ENCODE measurements at places on chromosomes 1 and 21.

DNA sequence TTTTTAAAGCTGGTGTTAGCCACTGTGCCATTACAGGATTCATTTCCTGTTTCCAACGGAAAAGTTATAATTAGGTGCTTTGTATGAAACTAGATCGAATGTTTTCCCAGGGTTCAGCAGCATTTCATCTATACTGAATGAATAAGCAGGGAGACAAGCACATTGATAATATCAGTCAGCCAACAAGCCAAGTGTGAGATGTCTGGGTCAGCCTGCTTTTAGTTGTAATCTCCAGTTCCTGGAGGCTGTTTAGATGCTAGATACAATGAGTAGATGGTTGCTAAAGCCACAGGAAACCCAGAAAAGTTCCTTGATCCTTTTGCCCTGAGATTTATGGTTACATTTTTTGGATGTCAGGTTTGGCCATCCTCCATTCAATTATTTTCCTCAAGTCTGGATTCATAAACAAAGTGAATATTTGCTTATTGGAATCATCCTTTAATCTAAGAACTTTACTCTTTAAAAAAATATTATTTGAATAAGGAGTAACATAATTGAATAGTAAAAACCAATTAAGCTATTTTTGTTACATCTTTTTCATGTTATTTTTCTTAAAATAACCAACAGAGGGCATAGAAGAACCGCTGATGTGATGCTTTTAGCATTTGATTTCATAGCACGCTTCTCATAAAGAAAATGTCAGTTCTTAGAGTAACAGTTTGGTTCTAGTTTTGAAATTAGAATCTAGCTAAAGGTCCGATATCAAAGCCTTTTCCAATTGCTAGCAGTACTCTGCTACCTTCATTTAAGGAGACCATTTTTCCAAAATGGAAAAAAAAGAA lies 76.6 kb downstream of the HSPA13 start:
- DNase-seq, result no peak

GRCh38 chr21:45467221-45467779 lies 62.3 kb downstream of the COL18A1 start:
- no peak for DNase-seq

GRCh38 chr1:64019818-64020217 lies 183.6 kb upstream of the UBE2U start:
- DNase-seq, result peak; percentile 58

- no peak for DNase-seq
Measured at GRCh38 chr21:29583424-29583924, 284.8 kb downstream of the BACH1 start.

DNA sequence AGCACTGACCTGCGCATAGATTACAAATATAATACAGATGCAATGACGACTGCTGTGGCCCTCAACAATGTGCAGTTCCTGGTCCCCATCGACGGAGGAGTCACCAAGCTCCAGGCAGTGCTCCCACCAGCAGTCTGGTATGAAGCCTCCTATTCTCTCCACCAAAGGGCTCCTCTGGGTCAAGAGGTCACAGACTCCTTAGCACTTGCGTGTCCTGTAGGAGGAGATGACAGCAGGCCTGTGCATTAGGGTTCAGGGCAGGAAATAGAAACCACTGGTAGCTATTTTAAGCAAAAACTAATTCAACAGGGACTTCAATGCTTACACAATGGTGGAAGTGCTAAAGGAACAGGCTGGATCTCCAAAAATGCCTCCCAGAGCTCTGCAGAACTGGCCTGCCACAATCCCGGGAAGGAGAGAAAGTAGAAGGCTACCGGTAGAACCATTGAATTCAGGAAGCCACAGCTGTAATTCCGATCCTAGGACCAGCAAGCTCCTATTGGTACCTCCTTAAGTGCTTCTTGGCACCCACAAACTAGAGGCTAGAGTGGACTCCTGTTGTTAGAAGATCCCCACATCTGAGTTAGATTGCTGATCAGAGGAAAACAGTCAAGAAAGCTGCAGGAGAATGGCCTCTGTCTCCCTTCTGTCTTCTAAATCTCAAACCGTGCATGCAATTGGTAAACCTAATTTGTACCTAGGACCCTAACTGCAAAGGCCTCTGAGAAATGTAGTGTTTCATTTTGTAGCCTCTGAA lies 12.7 kb upstream of the DYNLT5 start:
- no peak for DNase-seq

DNA sequence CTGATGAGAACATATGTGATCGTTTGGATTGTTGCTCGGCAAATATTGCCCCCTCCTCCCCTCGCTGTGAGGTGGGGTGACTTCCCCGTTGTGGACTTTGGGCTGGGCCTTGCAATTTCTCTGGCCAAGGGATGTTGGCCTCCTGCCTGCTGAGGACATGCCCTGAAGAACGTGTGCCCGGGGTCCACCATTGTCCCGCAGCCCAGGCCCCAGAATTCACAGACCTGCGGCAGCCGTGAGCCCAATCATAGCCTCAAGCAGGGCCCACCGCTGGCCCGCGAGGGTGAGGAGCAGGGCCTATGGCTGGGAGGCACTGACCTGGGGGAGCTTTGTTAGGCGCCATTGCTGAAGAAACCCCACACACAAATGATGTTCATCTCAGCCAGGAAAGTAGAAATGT lies 58.3 kb upstream of the ACTRT2 start:
- no peak for DNase-seq

GRCh38 chr1:68049941-68050878 lies at the start of gene DIRAS3:
DIRAS3 (minus strand) TSS chr1:68050627; CDS start chr1:68047297, 3,330 bp downstream.
- peak; percentile 43 for DNase-seq

DNA sequence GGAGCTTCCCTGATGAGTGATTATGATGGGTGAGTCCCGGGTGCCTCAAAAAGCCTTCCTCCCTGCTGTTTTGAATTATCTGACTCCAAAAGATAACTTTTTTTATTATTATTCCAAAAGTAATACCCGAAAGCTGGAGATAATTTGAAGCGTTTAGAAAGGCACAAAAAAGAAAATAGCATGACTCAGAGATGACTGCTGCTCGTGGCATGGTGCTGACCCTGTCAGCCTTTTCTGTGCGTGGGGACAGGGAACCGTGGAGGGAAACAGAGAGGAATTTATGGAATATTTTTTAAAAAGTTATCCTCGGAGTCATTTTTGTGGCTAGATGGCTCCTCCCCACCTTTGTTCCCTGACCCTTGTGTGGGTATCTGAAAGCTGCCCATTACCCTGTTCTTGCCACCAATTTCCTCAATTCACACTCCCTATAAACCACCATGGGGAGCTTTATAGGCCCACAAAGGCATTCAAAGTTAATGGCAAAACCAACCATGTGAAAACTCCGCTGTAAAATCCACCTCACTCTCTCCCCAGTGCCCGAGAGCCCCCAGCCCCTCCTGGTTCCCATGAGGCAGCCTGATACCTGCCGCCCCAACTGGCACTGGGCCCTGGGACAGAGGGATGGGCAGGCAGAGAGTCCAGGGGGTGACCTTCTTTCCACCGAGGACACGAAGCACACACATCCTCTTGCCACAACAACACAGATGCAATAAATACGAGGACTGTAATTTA lies 37.5 kb downstream of the IGSF21 start:
- no peak for DNase-seq
